ENCODE measurements at places on chromosomes 11 and 22.

GRCh38 chr11:7900686-7901085 lies 30.4 kb downstream of the OR10A6 start:
- DNase-seq, result no peak

DNA sequence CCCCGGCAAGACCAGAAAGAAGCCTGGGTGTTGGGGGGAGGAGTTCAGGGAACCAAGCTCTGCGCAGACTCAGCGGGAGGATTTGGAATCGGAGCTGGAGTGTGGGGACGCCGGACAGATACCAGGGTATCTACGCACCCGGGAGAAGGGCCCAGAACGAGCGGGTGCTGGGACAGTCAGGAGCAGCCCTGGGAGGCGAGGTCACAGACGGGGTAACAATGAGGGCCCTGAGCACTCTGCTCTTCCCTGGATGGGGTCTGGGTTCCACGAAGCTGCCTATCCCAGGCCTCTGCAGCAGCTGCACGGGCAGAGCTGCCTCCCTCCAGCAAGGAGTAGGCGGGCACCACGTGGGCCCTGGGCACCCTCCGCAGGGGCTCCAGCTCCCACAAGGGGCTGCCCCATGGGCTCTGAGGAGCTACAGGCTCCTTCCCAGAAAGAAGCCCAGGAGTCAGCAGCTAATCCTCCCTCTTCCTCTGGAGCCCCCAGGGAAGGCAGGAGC lies 197.2 kb downstream of the BRD1 start:
- no peak for DNase-seq

DNA sequence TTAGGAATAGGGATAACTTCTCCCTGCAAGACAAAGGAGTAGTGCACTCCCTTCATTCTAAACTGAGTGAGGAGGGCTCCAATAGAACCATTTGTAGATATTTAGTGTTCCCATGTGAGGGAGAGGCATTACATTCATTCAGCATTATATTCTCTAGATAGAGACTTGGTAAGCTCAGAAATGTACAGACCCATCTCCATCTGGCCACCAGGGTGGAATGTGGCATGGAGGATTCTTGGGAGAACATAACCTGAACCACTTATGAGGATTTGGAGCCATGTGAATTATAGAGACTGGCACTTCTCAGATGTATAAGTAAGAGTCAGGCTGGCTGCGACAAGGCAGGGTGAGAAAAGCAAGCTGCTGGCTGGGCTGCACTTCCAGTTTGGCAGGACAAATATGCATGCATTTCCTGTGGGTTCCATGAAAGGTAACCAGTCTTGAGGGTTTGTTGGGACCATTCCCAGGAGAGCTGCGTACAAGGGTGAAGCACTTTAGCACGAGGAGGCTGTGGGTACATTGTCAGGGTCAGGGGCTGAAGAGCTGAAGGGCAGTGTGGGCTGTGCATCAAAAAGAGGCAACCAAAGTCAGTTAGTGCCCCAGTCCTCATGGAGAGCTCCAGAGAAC lies 9.2 kb downstream of the RRP8 start:
- DNase-seq, result no peak

DNA sequence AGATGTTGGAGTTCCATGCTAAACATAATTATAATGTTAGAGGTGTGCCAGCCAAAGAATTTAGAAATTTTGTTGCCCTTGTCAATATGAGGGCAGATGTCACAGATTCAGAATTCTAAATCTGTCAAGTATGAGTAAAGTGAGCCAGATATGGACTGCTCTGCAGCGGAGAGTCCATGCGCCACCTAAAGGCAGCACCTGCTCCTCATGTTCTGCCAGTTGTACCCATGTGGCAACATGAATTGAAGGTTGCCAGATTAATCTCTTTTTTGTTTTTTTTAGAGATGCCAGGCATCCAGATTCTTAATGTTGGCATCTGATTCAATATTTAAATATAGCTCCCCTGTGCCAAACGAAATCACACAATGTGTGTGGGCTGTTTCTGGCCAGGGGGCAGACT lies 678.6 kb upstream of the ANO5 start:
- DNase-seq, result peak; percentile 26

DNA sequence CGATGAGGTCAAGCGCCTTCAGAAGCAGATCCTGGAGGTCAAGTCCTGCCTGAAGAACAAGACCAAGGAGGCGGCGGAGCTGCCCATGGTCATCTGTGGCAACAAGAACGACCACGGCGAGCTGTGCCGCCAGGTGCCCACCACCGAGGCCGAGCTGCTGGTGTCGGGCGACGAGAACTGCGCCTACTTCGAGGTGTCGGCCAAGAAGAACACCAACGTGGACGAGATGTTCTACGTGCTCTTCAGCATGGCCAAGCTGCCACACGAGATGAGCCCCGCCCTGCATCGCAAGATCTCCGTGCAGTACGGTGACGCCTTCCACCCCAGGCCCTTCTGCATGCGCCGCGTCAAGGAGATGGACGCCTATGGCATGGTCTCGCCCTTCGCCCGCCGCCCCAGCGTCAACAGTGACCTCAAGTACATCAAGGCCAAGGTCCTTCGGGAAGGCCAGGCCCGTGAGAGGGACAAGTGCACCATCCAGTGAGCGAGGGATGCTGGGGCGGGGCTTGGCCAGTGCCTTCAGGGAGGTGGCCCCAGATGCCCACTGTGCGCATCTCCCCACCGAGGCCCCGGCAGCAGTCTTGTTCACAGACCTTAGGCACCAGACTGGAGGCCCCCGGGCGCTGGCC lies 11.0 kb downstream of the RASD2 start:
- DNase-seq, result no peak

DNA sequence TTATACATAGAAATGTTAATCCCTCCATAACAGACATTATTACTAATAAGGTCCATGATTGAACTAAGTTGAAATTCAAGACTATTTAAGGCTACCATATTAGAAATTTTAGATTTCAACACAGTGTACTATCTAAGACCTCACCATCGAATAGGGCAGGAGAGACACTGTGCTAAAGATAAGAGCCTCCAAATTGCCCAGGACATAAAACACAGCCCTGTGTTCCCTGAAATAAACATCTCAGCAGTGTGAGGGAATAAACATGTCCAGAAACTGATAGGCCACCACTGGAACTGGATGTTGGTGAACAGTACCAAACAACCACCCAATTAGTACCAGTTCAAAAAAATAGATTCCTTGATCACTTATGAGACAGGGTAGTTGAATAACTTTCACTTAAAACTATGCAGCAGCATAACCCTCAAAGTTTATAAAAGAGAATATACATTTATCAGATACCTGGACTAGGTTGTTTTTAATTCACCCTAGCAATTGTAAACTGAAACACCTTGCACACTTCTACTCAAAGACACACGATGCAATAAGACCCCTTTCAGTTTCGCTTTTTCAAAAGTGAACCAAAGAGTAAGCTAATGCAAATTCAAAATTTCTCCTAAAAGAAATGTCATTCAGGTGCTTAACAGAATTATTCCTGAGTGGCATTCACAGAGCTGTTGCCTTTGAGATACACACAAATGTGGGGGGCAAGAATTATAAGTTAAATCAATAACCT lies 34.3 kb downstream of the USP28 start:
- DNase-seq, result no peak

GRCh38 chr11:92552942-92553341 lies 328.3 kb downstream of the FAT3 start:
- DNase-seq, result peak; percentile 13

DNA sequence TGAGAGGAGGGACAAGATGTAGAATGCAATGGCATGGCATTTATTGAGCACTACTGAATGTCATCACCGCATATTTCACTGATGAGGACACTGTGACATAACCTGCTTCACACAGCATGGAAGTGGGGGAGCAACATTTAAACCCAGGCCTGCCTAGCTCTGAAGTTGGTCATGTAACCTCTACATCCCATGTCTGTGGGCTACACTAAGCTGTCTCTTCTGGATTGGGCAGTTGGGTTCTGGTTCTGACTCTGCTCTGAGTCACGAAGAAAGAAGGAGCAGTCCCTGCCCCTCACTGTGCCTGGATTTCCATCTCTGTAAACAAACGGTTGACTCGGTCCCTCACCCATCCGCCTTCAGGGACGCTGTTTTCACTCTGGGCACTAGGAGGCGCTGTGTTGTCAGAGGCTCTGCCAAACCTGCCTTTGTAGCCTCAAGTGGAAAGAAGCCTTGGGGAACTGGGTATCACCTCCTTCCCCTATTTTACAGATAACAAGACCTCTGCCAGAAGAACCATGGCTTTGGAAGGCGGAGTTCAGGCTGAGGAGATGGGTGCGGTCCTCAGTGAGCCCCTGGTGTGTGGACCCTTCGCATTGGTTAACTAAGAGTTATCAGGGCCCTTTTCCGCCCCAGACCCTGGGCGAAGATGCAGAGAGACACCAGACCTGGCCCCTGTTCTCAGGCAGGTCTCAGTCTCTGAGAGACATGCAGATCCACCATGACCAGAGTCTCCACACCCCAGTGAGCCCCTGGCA lies 12.7 kb upstream of the ARHGEF17 start:
- DNase-seq, result peak; percentile 24

DNA sequence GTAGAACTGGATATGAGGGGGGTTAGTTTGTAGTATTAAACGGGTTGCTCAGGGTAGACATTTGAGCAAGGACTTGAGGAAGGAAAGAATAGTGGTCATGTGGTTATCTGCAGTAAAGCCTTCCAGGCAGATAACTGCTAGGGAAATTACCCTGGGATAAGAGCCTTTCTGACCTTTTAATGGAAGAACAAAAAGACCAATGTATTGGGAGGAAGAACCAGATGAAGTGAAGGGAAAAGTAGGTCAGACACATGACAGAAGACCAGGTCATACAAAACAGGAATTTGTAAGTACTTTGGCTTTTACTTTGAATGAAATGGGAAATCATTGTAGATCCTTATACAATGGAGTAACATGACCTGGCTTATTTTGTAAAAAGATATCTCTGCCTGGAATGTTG lies 241.9 kb upstream of the CTSC start:
- DNase-seq, result no peak

GRCh38 chr22:26827611-26828010 lies 170.2 kb downstream of the MIAT start:
- no peak for DNase-seq

GRCh38 chr11:567011-567628 lies 6.3 kb downstream of the RASSF7 start:
- no peak for DNase-seq

- DNase-seq, result no peak
These were observed 39.8 kb downstream of the EIF3F start for GRCh38 chr11:8026982-8027381.

All from NCI-H1694 treated with DMSO at 0.1 percent for 48 hours (cell line).